SHP77 (cell line): ENCODE measurements at places on chromosomes 2 and 18.

GRCh38 chr2:32715391-32715841 lies 87.6 kb downstream of the TTC27 start:
- DNase-seq, result no peak

DNA sequence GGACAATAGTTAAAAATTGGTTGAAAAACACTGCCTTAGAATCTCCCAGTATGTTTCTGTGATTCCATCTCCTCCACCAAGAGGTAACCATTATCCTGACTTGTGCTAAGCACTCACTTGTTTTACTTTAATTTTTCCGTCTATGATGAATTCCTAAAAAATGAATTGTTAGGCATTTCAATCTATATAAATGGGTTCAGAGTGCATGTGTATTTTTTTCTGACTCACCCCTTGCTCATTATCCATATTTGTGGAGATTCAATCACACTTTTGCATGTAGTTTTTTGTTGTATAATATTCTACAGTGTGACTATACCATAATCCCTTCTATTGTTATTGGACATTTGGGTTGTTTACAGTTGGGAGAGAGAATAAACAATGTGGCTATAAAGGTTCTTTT lies 1.3 kb downstream of the NDUFB3 start:
- DNase-seq, result no peak

DNA sequence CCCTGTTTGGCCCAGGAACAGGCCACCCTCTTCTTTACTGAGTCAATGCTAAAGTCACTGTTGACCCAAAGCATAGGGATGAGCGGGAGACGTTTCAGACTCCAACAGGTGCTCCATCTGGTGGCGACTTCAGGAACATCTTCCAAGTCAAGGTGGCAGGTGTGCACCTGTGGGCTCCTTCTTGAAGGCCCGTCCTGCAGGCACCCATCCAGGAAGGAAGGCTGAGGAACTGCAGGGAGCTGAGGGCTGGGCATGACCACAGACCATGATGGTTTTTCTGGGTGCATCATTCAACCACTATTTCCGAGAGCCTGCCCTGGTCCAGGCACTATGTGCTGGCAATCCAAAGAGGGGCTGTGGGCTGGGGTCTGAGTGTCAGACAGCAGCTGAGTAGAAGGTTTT lies 142.8 kb downstream of the NDUFA10 start:
- peak; percentile 52 for DNase-seq

DNA sequence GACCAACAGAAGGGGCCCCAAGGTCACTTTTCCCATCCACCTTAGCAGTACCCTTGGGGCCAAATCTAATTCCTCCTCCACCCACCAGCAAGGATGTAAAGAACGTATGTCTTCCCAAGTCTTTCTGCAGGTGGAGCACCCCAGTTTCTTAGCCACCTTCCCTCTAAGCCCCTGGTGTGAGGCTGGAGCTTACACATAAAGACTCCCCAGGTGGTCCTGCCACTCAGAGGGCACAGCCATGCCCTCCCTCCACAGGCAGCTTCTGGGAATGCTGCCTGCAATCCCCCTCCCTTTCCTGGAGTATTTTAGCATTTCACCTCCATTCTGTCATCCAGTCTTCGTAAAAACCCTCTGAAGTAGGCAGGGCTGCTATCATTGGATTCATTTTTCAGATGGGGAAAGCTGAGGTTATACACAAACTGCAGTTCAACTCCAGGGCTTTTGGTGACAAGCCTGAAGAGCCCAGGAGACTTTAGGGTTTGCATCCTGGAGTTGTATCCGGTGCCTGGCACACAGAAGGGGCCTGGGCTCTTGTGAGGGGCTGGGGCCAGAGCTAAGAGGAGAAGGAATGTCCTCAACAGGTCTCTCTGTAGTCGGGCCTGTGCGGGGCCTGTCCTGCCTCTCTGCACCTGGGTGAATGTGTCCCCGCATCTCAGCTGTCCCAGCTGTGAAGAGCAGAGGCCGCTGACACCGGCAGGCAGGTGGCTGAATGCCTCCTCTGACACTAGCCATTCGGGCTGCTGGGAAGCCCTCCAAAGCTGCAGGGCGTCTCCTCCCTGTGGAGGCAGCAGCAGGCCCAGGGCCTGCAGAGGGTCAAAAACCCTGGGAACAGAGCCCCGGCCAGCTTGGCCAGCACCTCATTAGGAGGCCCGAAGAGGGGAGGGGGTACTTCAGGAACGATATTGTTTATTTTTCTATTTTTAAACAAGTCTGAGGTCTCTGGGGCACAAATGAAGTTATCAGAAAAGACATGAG lies 27.6 kb downstream of the CIB4 start:
- DNase-seq, result peak; percentile 69

- no peak for DNase-seq
Observed at GRCh38 chr18:79902640-79903039, 48.8 kb downstream of the SLC66A2 start.

DNA sequence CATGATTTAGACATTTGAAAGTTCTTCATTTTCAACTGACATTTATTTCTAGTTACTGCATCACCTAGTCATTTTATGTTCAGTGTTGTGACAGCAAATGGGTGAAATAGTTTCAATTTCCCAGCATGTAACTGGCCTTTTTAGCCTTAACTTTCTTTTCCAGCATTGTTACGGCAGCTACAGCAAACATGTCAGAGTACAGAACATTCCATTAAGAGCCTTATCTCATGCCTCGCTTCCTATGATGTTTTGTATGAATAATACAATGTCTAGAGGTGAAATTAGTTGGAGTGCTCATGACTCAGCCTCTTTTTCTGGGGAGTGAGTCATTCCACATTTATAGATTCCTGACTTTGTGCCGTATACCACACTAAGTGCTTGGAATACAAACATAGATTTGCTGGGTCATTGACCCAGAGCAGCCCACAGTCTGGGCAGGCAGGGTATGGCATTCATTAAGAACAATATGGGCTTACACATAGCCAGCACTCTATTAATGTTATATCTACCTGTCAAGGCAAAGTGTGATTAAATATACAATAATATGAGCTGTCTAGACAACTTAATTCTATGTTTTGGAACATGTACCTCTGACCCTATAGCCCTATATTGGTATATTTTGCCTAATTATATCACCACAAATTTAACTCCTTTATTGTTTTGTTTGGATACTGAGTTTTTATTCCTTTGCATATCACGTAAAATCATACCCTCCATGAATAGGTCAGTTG lies 72.2 kb downstream of the MAP2 start:
- peak; percentile 69 for DNase-seq

DNA sequence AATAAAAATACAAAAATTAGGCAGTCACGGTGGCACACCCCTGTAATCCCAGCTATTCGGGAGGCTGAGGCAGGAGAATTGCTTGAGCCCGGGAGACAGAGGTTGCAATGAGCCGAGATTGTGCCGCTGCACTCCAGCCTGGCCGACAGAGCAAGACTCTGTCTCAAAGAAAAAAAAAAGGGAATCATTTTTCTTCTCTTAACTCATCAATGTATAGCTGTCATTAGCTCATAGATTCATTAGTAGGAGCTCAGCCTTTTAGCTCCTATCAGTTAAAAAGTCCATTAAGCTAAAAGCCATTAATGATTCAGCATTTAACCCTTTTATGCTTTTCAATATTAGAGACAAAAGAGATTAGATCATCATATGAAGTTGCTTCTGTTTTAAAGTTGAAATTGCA lies 5.8 kb upstream of the NBAS start:
- DNase-seq, result no peak

- DNase-seq, result no peak
Observed at GRCh38 chr2:43178055-43178598, 48.3 kb downstream of the ZFP36L2 start.

DNA sequence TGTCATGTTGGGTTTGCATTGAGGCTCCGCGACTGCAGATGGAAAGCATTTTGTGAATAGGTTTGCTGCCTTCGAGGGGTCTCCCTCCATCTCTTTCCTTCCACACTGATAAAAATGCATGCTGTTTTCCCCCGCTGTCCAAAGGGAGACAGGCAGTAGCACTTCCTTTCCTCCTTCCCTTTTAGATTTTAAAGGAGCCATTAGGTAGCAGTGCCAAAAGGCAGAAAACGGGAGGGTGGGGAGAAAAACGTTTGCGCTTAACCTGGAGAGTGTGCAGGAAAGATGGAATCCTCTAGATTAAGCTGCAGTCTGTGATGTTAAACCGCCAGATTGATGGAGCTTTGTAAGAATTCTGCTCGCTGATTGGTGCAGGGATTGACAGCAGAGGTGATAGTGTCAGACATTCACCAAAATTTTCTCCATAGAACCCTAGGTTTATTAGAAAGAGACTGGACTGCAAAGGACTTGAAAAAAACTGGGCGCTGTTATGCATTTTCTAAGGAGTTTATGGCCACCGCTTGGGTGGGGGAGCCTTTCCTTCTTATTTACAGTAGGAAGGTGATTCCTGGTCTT lies 688 bp downstream of the MAPRE2 start:
- no peak for DNase-seq

GRCh38 chr2:1995987-1996386 lies 251.7 kb upstream of the PXDN start:
- no peak for DNase-seq

- DNase-seq, result no peak
Observed at GRCh38 chr2:238868616-238869292, 20.9 kb downstream of the TWIST2 start.

GRCh38 chr18:59517446-59518165 lies 158.5 kb upstream of the LMAN1 start:
- no peak for DNase-seq
